ENCODE measurements at places on chromosomes 6 and 20.

GRCh38 chr6:152983637-152984512 lies 1.0 kb upstream of the FBXO5 start:
- DNase-seq: peak; percentile 98

DNA sequence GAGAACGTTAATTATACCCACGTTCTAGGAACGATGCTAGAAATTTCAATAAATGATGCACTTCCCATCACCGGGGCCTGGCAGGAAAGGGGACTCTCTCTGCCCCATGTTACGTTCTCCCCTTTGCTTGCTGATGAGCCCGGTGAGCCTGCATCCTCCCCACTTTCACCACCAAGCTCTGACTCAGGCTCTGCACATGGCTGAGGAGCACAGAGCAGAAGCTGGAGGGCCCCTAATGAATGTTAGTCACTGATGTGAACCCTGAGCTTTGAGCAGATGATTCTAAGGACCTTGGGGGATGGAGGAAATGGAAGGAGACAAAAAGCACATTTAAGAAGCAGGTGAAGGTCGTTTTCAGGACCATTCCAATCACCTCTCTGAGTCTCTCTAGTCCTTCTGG lies 468.2 kb upstream of the ARID1B start:
- DNase-seq: no peak

GRCh38 chr20:10463622-10464021 lies 28.5 kb downstream of the SLX4IP start:
- DNase-seq: no peak

GRCh38 chr6:140784573-140784972 lies 1348.2 kb upstream of the GJE1 start:
- no peak for DNase-seq

- DNase-seq: no peak
Observed at GRCh38 chr20:62635852-62636251, 6.5 kb upstream of the SLCO4A1 start.

DNA sequence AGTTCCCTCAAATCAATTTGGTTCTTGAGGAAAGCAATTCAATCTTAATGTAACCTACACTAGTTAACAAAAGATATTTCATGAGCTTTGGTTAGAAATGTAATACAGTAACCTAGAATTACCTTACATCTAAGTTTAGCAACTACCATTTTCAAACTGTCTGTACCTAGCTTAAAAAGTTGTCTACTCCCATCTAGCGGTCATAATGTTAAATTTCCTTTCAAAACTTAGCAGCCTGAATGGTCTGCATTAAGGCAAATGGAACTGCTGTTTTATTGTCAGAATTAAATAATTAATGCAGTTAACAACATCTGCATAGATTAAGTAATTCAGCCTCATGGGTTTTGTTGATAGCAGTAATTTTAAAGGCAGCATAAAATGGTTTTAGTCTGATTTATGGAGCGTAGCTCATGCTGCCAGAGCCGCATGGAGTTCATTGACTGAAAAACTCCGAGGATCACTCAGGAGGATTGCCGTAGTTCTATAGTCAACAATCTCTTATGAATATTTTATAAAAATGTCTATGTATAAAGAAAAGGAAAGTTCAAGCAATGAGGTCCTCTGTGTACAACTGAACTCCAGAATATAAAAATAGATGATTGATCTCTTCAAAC lies 485.4 kb upstream of the MANEA start:
- DNase-seq: no peak

- DNase-seq: no peak
Observed at GRCh38 chr6:170152989-170153388, 137.9 kb downstream of the DLL1 start.

DNA sequence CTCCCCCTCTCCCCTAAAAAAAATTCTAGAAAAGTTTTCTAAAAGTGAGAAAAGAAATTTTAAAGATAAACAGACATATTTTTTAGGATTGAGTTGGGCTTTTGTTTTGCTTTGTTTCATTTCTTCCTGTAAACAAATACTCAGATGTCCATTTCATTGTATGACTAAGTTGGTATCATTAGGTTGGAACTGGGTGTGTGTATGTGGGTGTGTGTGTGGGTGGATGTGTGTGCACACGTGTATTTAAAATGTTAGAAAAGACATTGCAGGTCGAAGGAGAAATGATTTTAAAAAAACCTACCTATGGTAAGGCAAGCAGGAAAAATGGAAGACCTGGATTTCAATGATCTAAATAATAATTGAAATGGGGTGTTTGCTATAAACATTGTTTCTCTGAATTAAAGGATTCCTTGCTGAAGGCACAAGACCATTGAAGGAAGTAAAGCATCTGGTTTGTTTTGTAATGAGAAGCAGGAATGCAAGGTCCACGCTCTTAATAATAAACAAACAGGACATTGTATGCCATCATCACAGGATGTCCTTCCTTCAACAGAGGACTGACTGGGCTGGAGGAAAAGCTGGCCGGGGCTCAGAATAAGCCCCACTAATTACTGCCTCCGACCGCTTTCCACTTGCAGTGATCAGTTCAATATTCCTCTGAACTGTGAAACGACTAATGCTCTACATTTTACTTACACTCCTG lies 996 bp upstream of the PRDM1 start:
- DNase-seq: no peak

All from type B pancreatic cell (in vitro differentiated cells).